Stimulated activated CD4-positive, alpha-beta T cell treated with anti-CD3 and anti-CD28 coated beads, Interleukin-1b, Interleukin-23, amount 100 ng/mL, for 48 hours (primary cell): ENCODE measurements at places on chromosomes 7 and 10.

GRCh38 chr7:36764929-36765328 is 40.6 kb upstream of the AOAH start:
- DNase-seq: no peak

DNA sequence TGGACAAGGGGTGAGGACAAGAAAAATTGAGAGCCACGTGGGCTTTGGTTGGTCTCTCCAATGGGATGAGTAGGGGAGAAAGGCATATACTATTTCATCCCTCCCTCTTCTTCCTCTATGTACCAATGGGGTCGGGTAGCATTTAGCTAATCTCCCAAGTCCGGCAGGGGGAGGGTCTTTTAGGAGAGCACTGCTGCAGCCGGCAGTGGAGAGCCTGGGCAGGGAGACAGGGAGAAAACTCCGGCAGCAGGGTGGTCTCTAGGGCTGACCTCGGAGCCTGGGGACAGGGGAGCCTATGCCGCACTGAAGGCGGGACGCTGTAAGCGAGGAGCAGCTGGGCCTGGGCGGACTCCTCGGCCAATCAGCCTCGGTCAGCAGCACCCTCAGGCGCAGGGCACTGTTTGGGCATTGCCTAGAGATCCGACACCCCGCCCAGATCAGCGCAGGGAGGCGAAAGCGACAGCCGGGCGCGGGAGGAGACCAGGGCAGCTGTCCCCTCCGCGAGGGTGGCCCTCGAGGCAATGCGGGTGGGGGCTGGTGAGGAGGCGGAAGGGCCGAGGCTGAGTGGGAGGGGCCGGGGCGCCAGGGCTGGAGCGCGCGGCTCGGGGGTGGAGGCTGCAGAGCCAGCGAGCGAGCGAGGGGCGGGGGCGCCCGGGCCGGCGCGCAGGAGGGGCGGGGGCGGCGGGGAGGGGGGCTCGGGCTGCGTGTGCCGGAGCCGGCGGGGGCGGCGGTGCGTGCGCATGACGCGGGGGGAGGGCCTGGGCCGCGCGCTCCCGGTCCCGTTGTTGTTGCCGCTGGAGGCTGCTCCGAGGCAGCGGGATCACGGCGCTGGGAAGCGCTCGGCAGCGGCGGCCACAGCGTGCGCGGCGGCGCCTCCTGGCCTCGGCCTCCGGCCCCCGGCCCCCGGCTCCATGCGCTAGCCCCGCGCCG is at the start of gene AGAP3:
Gene AGAP3, plus strand, starts transcription at position 785 of the 930 bp plus-strand sequence. CDS start 267 bp downstream, outside the sequence.
- DNase-seq: peak; percentile 31

GRCh38 chr10:37478381-37478780 is 353.0 kb downstream of the ANKRD30A start:
- DNase-seq: no peak

- DNase-seq: peak; percentile 54
Observed at GRCh38 chr7:34928052-34928451, 109.2 kb downstream of the DPY19L1 start.

DNA sequence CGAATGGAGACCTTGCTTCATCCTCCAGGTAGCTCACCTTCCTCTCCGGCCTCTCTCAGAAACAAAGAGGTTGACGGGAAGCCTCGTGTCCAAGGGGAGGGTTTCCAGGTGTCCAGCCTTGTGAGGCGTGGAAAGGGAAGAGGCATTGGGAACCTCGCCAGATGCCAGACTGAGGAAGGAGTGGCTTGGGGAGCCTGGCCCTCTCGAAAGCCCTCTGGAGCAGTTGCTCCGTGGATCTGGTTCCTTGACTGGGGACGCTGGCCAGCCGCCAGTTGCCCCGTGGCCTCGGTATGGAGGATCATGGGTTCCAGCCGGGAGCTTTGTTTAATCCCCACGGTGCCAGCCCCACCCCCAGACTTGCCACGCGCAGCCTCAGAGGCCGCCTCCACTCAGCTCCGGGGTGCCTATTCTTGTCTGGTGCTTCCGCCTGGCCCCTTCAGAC is 30.3 kb upstream of the SUN1 start:
- DNase-seq: no peak

GRCh38 chr10:132458586-132459300 is 61.7 kb downstream of the PWWP2B start:
- DNase-seq: peak; percentile 49

DNA sequence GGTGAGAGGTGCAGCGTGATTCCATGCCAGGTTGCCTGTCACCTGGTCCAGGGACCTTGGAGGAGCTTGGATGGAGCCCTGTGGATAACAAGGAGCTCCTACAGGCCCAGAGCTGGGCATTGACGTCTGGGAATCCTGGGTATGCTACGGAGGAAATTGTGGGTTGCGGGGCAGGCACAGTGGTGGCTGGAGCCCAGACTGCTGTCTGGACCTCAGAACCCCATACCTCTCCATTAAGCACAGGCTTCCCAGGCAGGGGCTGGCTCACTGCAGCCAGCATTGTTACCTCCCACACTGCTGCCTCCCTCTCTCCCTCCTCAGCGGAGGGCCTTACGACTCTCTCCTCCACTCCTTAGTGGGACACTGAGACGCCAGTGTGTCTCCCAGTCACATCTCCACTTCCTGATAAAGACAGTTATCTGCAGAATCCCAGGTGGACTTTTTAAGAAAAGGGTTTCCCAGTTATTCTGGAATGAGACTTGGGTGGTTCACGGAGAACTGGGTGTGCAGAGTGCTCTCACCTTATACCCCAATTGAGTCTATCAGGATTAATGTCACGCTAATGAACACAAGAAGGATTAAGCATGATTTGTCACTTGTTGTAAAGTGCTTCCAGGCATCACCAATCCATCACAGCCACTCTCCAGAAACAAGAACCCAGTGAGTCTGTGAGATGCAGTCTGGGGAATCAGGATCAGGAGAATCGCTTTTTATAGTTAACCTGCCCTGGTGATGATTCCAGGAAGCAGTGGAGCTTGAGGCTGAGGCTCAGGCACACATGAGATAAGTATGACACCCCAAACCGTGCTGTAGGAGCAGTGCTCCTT is 309.4 kb downstream of the RPS24 start:
- DNase-seq: no peak

DNA sequence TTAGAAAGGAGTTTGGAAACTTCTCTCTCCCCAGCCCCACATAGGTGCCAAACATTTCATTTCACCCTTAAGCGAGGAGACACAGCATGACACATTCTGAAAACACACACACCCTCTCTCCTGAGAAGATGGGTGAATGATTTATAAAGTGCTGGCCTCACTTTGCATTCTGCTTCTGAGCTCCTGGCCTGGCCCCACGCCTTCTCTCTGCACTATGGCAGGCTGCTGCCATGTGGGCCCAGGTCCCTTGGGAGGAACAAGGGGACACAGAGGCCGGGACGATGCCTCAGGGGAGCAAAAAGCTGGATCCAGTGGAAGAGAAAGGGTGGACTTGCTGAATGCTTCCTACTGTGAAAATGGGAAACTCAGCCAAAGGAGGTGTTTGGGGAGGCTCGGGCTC is 56.0 kb downstream of the CPXM2 start:
- DNase-seq: no peak

- DNase-seq: no peak
Observed at GRCh38 chr7:20227291-20227795, 10.2 kb upstream of the MACC1 start.

GRCh38 chr10:98028168-98028770 is 2.2 kb downstream of the CRTAC1 start:
- DNase-seq: peak; percentile 66
